ENCODE measurements at places on chromosomes 6 and 20.
A peak's percentile ranks its signal among the peaks of the same experiment; 100 is the strongest.

GRCh38 chr20:11845340-11845739 lies 72.4 kb upstream of the BTBD3 start:
- no peak for DNase-seq

- no peak for DNase-seq
These were observed 19.0 kb downstream of the DLL1 start for GRCh38 chr6:170271771-170272314.

- DNase-seq = no peak
These were observed 127.2 kb downstream of the ARID1B start for GRCh38 chr6:156904176-156904967.

DNA sequence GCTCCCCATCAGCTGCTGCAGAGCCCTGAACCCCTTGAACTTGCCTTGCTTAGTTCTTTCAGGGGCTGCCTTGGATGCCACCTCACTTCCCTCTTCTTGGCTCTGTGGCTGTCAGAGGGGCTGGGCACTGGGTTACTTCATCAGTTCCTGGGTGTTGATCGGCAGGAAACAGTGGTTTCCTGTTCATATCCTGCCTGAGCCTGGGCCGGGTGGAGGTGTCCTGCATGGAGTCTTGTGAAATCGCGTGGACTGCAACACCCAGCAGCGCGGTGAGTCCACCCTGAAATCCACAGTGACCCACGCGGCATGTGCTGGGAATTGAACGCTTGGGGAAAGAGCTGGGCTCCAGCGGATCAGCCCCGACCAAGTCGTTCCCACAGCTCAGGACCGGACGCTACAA lies 97.5 kb downstream of the CDH26 start:
- no peak for DNase-seq

- no peak for DNase-seq
These were observed 40.7 kb upstream of the ID4 start for GRCh38 chr6:19796452-19796851.

- no peak for DNase-seq
These were observed 18.4 kb downstream of the SERAC1 start for GRCh38 chr6:158149641-158150040.

GRCh38 chr6:71396410-71396801 lies 107.8 kb downstream of the OGFRL1 start:
- no peak for DNase-seq

DNA sequence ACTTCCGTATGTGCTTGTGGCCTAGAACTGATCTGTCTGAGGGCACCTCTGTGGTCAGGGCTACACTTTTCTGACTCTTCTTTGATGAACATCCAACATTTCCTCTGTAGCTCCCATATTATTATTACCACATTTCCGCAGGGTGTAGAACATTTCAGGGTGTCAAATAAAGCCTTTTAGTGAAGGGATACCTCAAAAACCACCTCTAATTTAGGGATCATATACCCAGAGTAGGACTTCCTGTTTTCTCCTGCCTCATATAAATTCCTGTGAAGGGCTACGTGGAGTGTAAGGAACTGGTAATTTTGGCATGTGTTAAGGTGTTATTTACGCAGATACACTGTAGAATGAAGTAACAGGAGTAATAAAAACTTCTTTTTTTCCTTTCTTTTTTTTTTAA lies 5.5 kb upstream of the MUC22 start:
- no peak for DNase-seq

- peak; percentile 89 for DNase-seq
These were observed 168.7 kb upstream of the PRSS16 start for GRCh38 chr6:27078734-27079357.

GRCh38 chr6:10403385-10404106 lies 11.3 kb downstream of the TFAP2A start:
- no peak for DNase-seq

GRCh38 chr20:50558483-50558925 lies 48.3 kb downstream of the PTPN1 start:
- DNase-seq = no peak

DNA sequence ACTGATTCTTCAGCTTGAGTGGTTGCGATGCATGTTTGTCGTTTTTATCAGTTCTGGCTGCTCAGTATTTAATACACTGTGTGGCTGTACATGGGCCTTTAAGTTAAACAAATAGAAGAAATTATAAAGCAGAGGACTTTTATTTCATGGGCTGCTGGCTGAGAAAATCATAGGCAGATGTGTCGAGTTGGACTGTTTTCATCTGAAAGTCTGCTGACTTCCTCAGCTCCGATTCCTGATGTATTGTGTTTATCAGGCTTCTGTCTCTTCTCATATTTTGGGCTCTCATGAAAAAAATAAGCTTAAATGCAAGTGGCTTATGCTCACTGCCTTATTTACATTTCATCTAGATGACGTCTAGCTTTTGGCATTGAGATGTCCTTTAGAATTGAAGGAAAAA lies 129.5 kb upstream of the GGTLC1 start:
- DNase-seq = no peak

- DNase-seq = no peak
These were observed 64.5 kb downstream of the TRMT6 start for GRCh38 chr20:5885866-5886265.

- DNase-seq = no peak
These were observed 92.0 kb upstream of the CCN2 start for GRCh38 chr6:132043148-132043547.

DNA sequence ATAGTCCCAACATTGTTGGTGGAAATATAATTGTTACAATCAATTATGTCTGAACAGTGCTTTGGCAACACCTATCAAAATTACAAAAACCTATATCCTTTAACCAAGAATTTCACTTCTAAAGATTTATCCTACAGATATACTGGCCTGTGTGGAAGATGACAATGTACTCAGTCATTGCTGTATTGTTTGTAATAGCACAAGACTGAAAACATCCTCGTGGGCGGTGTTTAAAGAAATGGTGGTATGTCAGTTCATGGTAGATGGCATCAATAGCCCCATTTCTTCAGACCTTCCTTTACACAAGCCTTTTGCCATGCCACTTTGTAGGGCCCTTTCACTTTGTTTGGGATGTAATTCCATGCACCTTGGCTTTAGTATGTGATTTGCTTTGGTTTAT lies 9.8 kb upstream of the TPBG start:
- no peak for DNase-seq

DNA sequence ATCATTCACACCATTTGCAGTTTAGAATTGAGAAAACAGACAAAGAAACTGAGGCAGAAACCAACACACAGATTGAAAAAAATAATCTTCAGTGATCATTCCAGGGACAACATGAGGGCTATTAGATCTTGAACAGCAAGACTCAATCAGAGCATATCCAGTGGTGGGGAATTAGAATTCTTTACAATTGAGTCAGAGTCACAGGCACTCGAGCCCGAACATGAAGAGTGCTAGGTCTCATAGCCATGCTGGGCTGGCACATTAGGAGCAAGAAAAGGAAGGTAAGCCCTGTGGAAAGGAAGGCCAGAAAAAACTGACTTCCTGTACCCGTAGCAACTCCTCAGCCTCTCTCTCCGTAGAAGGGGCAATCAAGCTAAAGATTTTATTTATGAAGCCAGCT lies 419.9 kb downstream of the HAO1 start:
- DNase-seq = no peak

GRCh38 chr20:24989162-24989561 lies 3.4 kb downstream of the APMAP start:
- DNase-seq = no peak

- DNase-seq = no peak
These were observed 41.1 kb downstream of the CLIC5 start for GRCh38 chr6:45974596-45974995.

- DNase-seq = no peak
These were observed 2.5 kb downstream of the FOXF2 start for GRCh38 chr6:1391800-1392309.

GRCh38 chr6:45626087-45626891 lies 248.6 kb upstream of the SUPT3H start:
- DNase-seq = no peak

GRCh38 chr6:21109391-21110178 lies 484.0 kb upstream of the SOX4 start:
- no peak for DNase-seq

GRCh38 chr20:52035977-52036376 lies 155.6 kb downstream of the ZFP64 start:
- DNase-seq = no peak

DNA sequence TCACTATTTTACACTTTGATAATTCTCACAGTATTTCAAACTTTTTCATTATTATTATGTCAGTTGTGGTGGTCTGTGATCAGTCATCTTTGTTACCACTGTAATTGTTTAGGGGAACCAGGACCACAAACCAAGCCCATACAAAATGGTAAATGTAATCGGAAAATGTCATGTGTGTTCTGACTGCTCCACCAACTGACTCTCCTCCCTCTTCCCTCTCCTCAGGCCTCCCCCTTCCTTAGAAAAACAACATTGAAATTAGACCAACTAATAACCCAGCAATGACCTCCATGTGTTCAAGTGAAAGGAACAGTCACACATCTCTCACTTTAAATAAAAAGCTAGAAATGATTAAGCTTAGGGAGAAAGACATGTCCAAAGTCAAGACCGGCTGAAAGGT lies 63.8 kb downstream of the GMDS start:
- no peak for DNase-seq

GRCh38 chr6:75201021-75201420 lies 4.8 kb downstream of the COL12A1 start:
- DNase-seq = no peak

GRCh38 chr20:10236540-10237533 lies 18.2 kb downstream of the SNAP25 start:
- no peak for DNase-seq

DNA sequence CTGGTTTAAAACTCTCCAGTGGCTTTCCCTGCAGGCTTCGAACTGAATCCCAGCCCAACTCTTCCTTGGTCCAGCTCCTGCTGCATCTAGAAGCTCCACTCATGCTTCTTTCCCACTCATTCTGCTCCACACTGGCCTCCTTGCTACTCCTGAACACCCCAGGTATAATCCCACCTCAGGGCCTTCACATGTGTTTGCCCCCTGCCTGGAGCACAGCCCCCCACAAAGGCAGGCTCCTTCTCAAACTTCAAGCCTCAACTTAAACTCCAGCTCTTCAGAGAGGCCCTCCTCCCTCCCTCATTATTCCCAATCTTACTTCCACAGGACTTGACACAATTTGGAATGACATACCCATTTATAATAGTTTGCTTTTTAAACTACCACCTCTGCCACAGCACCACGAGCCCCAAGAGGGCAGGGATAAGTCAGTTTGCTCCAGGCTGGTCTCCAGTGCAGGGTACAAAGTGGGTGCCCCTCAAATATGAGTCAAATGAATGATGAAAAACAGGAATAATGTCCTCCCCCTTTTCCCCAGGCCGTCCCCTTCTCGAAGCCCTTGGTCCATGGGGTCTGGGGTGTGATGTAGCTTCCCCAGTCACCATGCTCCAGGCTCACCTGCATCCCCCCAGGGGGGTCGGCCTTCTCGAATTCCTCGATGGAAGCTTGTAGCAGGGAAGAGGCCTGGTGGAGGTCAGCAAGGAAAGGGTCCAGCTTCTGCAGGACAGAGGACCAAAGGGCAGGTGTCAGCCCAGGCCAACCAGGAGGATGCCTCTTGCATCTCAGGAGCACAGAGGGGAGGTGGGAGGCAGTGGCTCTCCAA lies 37.4 kb downstream of the KIAA1755 start:
- DNase-seq = no peak

DNA sequence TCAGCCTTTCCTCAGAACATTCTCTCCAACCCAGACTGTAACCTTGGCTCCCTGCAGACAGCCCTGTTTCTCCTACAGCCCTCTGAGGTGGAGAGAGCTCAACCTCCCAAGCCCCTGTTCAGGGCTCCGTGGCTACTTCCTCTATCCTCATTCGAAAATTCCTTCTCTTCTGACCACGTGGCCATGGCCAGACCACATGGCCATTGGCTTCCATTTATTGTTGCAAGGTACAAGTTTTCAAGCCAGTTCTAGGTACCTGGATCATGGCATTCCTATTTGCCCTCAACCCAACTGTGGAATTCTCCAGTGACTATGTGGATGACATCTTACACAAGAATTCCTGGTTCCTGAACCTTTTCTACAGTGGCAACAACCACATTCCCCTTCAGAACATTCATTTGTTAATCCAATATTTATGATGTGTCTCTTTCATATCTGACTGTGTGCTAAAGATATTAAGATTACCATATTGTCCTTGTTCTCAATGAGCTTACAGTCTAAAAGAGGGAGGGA lies 161.9 kb downstream of the GMPR start:
- no peak for DNase-seq

DNA sequence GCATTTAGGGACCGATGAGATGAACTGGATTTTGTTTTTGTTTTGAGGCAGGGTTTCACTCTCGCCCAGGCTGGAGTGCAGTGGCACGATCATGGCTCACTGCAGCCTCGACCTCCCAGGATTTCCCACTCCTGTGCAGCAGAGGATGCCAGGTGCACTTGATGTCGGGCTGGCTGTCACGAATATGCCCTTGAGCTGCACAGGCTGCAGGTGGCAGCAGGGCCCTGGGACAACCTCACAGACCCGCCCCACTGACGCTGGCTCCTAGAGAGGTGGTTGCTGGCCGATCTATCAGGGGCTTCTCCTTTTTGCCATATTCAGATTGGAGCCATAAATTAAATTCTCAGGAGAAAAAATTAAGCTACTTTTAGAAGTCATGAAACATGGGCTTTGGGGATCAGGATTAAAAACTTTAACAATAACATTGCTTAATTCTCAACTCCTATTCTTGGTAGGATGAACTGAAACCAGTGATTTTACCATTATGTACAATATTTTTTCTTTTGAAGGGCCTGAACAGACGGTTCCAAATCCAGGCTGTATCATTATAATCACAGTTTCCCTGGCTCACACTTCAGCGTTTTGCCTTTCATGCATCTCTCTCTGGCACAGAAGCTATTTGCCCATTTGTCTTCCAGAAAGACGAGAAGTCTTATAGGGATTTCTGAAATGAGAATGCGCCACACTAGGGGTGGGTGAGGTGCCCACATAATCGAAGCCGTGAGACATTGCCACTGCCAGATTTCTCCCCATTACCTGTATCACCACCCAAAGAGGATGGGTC lies 32.4 kb downstream of the NQO2 start:
- no peak for DNase-seq

DNA sequence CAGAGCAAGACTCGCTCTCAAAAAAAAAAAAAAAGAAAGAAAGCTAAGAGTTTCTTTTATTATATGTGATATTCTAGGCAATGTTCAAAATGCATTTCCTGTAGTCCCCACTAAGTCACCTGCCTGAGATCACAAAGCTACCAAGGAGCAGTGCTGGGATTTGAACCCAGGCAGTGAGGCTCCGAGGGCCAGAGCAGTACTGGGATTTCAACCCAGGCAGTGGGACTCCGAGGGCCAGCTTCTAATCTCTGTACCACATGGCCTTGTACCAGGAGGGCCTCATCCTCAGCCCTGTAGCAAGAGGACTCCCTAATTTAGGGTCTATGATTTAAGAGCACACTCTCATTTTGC lies 39.7 kb downstream of the ZMYND8 start:
- no peak for DNase-seq

DNA sequence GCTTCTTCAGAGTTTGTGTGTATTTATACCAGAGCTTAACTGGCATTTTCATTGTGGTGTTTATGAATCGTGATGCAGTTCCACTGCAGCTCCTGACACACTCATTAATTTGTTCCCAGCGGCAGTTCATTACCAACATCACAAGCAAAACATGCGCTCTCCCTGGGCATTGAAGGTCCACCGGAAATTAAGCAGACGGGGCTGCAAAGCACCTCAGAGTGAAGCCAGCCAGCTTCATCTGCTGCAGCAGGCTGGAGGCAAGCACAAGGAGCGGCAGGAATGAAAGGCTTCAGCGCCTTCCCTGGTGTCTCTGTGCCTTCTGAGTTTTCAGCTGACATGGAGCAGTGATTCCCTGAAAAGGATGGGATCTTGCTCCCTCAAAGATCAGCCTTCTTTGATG lies 246.0 kb upstream of the SPTLC3 start:
- DNase-seq = peak; percentile 25

- peak; percentile 94 for DNase-seq
These were observed at the start of gene UST for GRCh38 chr6:148746363-148747144. UST (plus strand) TSS chr6:148747030; CDS start chr6:148747431, 401 bp downstream.

GRCh38 chr6:35552285-35552917 lies 39.7 kb upstream of the TULP1 start:
- peak; percentile 79 for DNase-seq

All from GM23338 (cell line).